ENCODE measurements at places on chromosomes 2 and 18.

DNA sequence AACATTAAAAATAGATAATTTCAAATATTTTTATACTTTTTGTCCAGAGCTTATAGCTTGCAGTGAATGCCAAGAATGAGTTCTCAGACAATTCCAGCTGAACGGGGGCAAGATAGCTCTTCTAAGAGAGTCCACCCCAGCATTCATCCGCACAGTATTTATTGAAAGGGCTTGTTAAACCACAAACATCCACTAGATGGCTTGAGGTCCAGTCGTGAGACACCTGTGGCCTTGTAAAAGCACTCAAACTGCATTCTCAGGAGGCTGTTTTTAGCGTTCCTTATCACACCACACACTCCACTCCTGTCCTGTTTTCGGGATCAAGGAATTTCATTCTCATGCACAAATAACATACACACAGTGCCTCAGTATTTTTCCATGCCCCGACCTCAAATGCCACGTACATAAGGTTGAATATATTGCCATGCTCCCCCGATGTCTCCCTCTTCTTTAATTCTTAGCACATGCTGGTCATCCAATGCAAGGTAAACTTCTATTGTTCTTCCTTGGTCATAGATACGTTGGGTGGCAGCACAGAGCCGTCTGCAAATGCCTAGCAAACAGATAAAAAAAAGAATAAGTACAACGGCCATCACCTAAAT is 47.4 kb downstream of the DNAJC10 start:
- H3K4me1 ChIP-seq = no peaks in the 10 kb centered on the region
- H3K4me3 ChIP-seq = no peak overlapping the region
- peaks cover 6% of the 10 kb centered on the region for H3K36me3 ChIP-seq
- DNase-seq = no peak

GRCh38 chr2:60643747-60644146 is 90.3 kb upstream of the BCL11A start:
- no peaks in the 10 kb centered on the region for H3K4me1 ChIP-seq
- no peaks in the 10 kb centered on the region for H3K36me3 ChIP-seq
- H3K27me3 ChIP-seq = no peaks in the 10 kb centered on the region
- no peak overlapping the region for H3K27ac ChIP-seq
- DNase-seq = no peak

DNA sequence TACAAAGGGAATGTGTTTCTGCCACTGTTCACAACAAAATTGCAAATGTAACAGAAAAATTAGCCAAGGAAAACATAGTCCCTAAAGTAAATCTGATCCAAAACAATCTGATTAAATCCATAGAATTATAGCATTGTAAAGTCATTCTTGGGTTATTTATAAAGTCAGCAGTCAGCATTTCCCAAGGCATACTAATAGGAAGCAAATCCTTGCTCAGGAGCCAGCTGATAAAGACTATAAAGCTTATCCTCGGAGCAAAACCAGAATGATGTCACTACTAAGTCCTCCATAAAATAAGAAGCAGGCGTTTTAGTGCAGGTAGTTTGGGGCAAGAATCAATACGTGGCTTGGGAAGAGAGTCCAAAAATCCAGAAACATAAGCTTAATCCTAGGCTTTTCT is 67.3 kb upstream of the CSRNP3 start:
- H3K36me3 ChIP-seq = no peaks in the 10 kb centered on the region
- no peak overlapping the region for H3K4me3 ChIP-seq
- no peak for DNase-seq

DNA sequence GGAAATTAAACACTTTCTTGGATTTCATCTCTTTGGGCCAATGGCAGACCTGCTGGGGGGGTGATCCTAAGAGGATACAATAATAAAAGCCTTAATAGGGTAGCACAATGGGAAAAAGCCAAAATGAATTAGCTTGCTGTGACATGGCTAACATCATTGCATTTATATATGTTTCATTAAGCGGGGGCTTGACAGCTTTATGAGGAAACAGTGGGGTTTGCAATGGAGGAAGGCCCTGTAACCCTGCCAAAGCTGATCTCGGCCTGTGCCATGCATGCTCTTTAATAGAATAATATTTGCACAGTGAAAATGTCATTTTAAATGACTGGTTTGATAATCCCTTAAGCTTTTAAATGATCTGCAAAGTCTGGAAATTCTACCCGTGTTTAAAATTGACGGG is 291.5 kb downstream of the SLC4A3 start:
- H3K4me3 ChIP-seq = no peak overlapping the region
- DNase-seq = no peak
- H3K27me3 ChIP-seq = no peaks in the 10 kb centered on the region
- H3K36me3 ChIP-seq = no peaks in the 10 kb centered on the region

DNA sequence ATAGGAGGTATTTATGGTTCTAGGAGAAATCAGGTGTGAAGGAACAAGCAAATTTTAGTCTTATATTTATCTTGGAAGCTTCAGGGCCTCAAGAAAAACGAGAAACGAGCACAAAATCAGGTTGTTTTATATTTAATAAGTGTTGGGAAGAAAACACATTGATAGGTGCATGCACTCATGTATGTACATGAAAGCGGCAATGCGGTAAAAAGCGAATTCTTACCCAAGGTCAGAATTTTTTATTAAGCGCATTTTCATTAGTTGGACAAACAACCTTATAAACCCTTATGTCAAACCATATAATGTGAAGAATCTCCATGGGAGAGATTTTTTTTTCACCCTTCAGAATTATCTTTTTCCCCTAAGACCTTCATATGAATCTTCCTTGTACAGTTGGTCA is 25.4 kb downstream of the SLC66A3 start:
- H3K27ac ChIP-seq = no peak overlapping the region
- H3K4me3 ChIP-seq = no peak overlapping the region
- no peak for DNase-seq

- H3K4me3 ChIP-seq = no peak overlapping the region
- no peak for DNase-seq
- H3K4me1 ChIP-seq = peaks cover 24% of the 10 kb centered on the region
- H3K27me3 ChIP-seq = no peaks in the 10 kb centered on the region
- no peaks in the 10 kb centered on the region for H3K36me3 ChIP-seq
Measured at GRCh38 chr2:191170301-191170636, 19.5 kb upstream of the STAT4 start.

- no peak overlapping the region for H3K27ac ChIP-seq
- H3K4me1 ChIP-seq = no peaks in the 10 kb centered on the region
- no peak overlapping the region for H3K4me3 ChIP-seq
- no peak for DNase-seq
- no peaks in the 10 kb centered on the region for H3K27me3 ChIP-seq
- no peaks in the 10 kb centered on the region for H3K36me3 ChIP-seq
Measured at GRCh38 chr2:113812204-113812603, 55.8 kb upstream of the SLC35F5 start.

DNA sequence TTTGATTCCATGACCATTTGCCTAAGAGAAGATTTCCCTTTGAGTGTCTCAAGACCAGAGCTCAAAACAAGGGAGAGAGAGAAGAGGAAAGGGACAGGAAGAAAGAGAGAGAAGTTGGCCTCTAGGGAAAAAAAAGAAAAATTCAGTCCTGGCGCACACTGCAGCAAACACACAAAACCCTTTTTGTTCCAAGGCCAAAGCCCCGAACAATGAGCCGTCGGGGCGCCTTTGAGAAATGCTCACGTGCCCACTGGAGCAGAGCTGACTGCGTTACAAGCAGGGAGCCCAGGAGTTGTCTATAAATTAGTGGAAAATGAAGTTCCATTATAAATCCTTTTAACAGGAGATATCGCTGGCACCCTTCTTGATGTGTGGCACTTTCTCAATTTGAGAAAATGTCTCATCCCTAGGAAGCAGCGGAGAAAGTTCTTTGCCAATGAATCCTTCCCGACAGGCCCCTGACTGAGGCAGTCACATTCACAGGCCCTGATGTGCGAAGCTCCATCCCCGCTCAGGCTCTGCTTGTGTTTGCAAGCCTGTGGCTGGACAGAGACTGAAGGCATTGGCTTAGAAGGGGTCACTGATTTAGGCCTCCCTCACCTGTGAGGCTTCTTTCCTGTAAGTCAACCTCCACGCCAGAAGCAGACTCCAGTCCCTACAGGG is 32.1 kb upstream of the NCKAP5 start:
- no peaks in the 10 kb centered on the region for H3K36me3 ChIP-seq
- no peak overlapping the region for H3K4me3 ChIP-seq
- no peak for DNase-seq
- H3K27me3 ChIP-seq = no peaks in the 10 kb centered on the region

DNA sequence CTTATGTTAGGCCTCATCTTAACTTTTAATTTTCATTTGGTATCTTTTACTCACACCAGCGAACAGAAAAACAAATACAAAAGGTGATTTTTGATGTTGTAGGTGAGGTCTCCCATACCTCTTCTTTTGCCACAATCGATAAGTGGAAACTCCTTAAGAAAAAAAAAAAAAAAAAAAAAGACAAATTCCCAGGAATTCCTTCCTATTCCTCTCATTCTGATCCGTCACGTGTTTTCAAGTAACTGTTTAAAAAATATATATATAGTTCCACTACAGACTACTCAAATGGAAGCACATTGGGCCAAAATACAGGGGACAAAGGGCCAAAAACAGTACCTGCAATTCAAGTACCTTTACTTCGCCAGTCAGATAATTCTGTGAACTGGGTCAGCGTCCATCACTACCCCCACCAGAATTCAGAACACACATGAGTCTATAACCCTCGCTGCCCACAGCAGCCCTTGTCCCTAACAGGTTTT is 16.5 kb downstream of the NMUR1 start:
- no peaks in the 10 kb centered on the region for H3K4me1 ChIP-seq
- H3K4me3 ChIP-seq = peak overlapping the region; percentile 86
- peak overlapping the region; percentile 77 for H3K27ac ChIP-seq
- H3K36me3 ChIP-seq = no peaks in the 10 kb centered on the region
- no peak for DNase-seq

- no peaks in the 10 kb centered on the region for H3K27me3 ChIP-seq
- H3K4me3 ChIP-seq = no peak overlapping the region
- peaks cover 11% of the 10 kb centered on the region for H3K4me1 ChIP-seq
- H3K27ac ChIP-seq = no peak overlapping the region
Measured at GRCh38 chr2:219362524-219363164, 25.1 kb downstream of the DNPEP start.

- peaks cover 25% of the 10 kb centered on the region for H3K4me1 ChIP-seq
- no peaks in the 10 kb centered on the region for H3K36me3 ChIP-seq
- no peak overlapping the region for H3K27ac ChIP-seq
- H3K27me3 ChIP-seq = no peaks in the 10 kb centered on the region
- no peak overlapping the region for H3K4me3 ChIP-seq
- DNase-seq = no peak
Measured at GRCh38 chr2:233209117-233209532, 42.3 kb upstream of the ATG16L1 start.

DNA sequence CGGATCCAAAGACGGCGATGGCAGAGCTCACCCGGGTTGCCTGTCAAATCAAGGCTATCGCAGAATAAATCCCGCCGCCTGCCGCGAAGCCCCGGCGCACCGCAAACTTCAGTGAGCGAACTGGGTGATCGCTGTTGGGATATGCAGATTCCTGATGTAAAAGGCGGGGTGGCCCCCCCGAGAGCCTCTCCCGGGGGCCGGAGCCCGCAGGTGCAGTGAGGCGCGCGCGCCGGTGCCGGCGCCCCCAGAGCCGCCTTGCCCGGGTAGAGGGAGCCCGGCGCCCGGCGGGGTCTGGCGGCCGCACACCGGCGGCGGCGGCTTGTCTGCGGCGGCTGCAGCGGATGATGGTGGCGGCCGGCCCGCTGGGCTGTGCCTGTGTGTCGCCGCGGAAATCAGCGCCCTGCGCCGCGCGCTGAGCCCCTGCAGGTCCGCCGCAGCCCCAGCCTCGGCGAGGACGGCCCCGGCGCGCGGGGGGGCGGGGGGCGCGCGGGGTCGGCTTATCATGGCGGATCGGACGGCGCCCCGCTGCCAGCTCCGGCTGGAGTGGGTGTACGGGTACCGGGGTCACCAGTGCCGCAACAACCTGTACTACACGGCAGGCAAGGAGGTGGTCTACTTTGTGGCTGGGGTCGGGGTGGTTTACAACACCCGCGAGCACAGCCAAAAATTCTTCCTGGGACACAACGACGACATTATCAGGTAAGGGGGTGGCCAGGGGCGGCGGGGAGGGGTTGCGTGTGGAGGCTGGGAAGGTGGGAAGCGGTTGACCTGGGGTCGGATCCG is 1.3 kb downstream of the EML6 start:
- no peaks in the 10 kb centered on the region for H3K36me3 ChIP-seq
- no peak overlapping the region for H3K27ac ChIP-seq
- H3K4me1 ChIP-seq = no peaks in the 10 kb centered on the region

GRCh38 chr2:154032220-154032619 is 160.5 kb downstream of the GALNT13 start:
- H3K36me3 ChIP-seq = no peaks in the 10 kb centered on the region
- H3K27ac ChIP-seq = no peak overlapping the region
- H3K4me3 ChIP-seq = no peak overlapping the region
- DNase-seq = no peak

GRCh38 chr2:113068249-113068648 is 479 bp downstream of the IL1F10 start:
- no peaks in the 10 kb centered on the region for H3K4me1 ChIP-seq
- DNase-seq = no peak

DNA sequence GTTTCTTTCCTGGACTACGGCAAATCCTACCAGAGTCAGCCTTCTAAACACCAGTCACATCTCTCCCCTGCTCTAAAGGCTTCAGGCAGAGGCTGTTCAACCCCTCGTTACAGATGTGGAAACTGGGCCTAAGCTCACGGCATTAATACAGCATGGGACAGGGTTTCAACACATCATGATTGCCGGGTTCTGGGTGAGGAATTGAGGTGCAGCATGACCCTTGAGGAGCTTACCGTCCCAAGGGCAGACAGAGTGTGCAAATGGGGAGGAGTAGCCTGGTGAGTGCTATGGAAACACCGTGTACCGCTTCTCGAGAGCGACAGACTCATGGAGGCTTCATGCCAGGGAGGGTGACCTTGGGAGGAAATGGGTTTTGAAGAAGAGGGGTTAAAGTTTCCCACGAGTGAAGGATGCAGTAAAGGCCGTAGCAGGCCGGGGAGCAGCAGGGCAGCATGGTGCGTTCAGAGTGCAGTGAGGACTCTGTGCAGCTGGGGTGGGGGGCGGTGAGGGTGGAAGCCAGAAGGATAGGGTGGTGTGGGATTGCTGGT is 51.1 kb downstream of the TGOLN2 start:
- H3K4me1 ChIP-seq = peaks cover 17% of the 10 kb centered on the region
- H3K27ac ChIP-seq = peak overlapping the region; percentile 75
- H3K36me3 ChIP-seq = no peaks in the 10 kb centered on the region
- peak overlapping the region; percentile 68 for H3K4me3 ChIP-seq
- no peaks in the 10 kb centered on the region for H3K27me3 ChIP-seq
